ENCODE measurements at places on chromosomes 16 and 17.

- DNase-seq, result no peak
These were observed 96.0 kb downstream of the WDR59 start for GRCh38 chr16:74888888-74889287.

- no peak for DNase-seq
These were observed 377.6 kb downstream of the CPPED1 start for GRCh38 chr16:12426122-12426521.

GRCh38 chr17:45747911-45748310, 36.2 kb upstream of the CRHR1 start:
- no peak for DNase-seq

DNA sequence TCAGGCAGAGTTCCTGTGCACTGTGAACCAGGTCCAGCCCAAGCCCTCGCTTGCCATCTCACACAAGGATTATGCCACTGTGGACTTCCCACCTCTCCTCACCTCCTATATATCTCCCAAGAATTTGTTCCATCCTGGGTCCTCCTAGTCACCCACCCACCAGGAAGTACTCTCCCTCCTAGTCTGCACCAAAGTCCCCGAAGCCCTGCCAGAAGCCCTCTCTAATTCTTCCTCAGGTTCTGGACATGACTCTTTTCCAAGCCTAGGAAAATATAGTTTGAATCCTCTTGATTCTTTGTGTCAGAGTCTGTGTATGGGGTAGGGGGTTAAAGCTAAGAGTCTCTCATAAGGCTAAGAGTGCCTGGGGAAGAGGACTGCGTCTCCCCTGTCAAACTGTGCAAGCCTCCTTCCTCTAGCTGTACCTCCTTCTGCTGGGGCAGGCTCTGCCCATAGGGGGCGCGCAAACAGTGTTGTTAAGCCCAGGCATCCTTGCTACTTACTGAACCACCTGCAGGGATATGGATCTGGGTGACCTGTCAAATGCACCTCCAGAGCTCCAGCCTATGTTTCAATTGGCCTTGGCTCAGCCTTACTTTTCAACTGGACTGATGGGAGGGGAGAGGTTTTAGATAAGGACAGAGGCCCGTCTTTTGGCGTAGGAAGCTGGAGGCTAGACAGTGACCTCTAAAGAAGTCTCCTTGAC, 16.6 kb upstream of the DLX4 start:
- peak; percentile 75 for DNase-seq

- no peak for DNase-seq
These were observed 1.3 kb downstream of the IGFALS start for GRCh38 chr16:1791943-1792812.

- DNase-seq, result no peak
These were observed 192.8 kb upstream of the CDH11 start for GRCh38 chr16:65314627-65315008.

DNA sequence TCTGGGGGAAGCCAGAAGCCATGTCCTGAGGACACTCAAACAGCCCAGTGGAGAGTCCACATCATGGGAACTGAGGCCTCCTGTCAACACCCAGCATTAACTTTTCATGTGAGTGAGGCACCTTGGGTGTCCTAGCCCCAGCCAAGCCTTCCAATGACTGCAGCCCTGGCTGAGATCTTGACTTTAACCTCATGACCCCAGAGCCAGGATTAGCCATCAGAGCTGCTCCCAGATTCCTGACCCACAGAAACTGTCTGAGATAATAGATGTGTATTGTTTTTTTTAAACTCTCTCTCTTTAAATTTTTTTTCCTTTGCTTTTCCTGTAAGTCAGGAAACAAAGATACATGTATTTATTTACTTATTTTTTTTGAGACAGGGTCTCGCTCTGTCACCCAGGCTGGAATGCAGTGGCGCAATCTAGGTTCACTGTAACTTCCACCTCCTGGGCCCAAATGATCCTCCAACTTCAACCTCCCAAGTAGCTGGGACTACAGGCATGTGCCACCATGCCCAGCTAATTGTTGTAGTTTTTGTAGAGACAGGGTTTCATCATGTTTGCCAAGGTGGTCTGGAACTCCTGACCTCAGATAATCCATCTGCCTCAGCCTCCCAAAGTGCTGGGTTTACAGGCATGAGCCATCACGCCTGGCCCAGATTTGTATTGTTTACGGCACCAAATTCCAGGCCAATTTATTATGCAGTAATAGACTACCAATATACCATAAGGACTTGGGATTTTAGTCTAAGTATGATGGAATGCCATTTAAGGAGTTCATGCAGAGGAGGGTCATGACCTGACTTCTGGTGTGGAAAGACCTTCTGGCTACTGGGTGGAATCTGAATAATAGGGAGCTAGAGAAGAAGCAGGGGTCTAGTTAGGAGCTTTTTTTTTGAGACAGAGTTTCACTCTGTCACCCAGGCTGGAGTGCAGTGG, 14.0 kb upstream of the TMEM94 start:
- no peak for DNase-seq

DNA sequence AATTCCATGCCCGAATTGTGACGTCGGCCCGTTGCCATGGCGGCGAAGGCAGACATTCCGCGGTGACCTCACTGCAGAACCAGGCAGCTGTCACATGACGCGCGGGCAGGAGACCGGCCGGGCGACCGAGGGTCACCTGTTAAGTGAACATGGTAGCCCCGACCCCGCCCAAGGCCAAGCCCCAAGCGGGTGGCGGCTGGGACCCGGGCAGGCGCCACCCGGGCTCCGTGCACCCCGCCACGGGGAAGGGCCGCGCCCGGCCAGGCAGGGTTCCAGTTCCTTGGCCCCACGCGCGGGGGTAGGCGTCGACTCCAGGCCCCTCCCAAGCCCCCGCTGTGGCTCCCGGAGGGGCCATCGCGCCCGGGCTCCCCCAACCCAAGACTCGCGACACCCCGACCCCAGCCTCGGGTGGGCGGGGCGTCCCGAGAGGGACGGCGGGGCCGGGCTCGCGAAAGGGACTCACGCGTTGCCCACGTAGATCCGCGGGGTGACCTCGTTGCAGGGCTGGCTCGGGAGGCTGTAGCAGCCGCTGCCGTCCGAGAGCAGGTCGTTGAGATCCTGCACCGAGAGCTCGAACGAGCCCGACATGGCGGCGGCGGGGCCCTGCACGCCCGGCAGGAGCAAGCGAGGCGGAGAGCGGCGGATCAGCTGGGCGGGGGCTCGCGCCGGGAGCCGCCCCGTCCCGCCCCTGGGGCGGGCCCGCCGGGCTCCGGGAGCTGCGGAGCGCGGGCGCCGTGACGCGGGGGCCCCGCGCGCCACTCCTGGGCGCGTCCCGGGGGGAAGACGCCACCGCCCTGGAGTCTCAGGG, at the start of gene DUSP3:
Gene DUSP3 (minus strand): TSS at position 641 of the 808 bp plus-strand sequence. CDS start 53 bp downstream, at position 588.
- peak; percentile 78 for DNase-seq

All from activated T-cell treated with anti-CD3 and anti-CD28 coated beads for 48 hours (primary cell).